ENCODE measurements at places on chromosomes 5 and 9.

- no peak for DNase-seq
Measured at GRCh38 chr5:101653996-101654395, 642.1 kb downstream of the SLCO4C1 start.

DNA sequence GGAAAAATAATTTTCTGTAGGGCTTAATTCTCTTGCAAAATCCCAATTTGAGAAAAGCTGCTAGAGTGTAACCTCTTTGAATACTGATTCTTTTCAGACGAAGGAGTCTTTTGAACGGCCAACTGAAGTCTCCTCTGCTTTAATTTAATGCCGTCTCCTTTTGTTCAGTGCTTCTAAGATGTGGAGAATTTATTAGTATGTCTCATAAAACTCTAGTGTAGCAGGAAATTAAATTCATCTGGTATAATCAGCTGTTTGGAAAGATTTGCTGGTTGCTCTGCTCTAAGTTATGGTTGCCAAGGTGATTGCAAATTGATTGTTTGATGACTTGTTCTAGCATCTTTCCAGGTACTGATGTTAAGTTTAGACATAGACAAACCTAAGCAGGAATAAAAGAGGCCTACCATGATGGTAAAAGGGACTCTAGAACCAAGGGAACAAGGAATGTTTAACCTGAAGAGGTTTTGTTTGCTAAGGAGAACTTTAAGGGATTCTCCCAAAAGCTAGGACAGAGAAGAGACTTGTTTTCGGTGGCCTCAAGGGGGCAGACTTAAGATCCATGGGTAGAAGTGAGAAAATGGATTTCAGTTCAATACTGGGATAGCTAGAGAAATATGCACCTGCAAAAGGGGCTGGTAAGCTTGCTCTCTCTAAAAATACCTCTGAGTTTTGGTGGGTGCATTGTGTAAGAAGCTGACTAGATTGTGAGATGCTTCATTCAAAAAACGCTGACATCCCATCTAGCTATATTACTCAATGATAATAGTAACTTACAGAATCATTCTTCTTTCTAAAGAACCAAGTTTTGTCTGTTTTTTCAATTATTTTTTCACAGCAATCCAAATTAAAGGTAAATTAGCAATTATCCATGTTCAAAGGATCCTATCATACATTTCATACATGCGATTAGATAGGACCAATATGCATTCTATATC, 5.7 kb upstream of the ADRB2 start:
- no peak for DNase-seq

DNA sequence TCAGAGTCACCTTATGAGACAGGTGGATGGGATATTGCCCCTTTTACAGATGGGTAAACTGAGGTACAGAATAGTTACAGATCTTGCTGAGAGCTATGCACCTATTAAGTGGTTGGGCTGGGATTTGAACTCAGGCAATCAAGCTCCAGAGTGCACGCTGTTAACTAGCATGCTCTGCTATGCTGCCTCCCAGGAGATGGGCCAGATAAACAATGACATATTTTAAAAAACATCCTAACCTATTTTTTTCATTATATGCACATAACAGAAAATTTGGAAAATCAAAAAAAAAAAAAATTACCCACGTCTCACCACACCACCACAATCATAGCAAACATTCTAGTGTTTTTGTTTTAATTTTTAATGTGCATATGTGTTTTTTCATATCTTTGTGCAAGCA, 123.4 kb upstream of the STC2 start:
- no peak for DNase-seq

- no peak for DNase-seq
Measured at GRCh38 chr5:56625541-56625940, 189.8 kb upstream of the MAP3K1 start.

DNA sequence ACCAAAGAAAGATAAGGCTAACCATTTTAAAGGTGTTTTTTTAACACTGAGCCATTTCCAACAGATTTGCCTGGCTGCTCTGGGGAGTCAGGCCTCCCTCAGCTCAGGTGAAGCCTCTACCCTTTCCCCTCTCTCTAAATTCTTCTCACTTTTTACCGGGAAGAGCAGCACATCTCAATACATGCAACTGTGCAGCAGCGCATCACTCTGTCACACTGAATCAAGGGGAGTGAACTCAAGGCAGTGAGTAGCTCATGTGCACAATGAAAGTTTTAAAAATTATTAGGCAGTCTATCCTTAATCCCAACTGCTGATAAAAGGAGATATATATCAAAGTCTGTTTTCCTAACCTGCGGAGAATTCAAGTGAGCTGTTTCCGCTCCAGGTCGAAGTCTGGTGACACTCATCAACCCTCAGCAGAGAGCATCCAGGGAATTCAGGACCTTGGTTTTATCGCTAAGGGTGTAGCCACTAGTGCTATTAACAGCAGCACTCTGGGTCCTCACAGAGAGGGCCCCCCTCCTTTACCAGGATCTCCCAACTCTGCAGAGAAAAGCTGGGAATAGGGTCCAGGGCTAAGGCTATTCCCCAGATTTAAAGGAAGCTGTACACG, 1.0 kb downstream of the CEMIP2 start:
- DNase-seq = no peak

GRCh38 chr5:82918311-82919031, 158.7 kb downstream of the TMEM167A start:
- no peak for DNase-seq

DNA sequence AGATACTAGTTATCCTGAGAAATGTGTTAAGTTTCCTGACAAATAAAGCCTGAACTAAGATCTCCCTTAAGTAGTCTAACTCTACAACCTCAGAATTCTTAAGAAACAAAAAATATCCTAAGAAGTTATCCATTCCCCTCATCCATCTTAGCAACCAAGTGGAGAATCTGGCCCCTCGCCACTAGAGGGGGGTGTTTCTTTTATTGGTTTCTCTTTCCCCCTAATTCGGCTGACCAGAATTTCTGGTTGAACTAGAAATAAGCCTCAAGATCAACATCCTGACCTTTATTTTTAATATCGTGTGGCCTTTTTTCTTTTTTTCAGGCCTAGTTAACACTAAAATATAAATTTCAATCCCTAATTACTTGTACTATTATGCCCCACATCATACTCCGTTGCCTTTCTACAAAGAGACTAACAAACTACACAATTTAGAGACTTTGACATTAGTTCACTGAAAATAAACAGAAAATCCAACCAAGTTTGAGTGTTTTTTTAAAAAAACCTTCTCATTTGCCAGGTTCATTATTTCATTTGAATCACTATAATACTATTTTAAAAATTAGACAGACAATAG, 14.3 kb upstream of the NR4A3 start:
- peak; percentile 67 for DNase-seq

DNA sequence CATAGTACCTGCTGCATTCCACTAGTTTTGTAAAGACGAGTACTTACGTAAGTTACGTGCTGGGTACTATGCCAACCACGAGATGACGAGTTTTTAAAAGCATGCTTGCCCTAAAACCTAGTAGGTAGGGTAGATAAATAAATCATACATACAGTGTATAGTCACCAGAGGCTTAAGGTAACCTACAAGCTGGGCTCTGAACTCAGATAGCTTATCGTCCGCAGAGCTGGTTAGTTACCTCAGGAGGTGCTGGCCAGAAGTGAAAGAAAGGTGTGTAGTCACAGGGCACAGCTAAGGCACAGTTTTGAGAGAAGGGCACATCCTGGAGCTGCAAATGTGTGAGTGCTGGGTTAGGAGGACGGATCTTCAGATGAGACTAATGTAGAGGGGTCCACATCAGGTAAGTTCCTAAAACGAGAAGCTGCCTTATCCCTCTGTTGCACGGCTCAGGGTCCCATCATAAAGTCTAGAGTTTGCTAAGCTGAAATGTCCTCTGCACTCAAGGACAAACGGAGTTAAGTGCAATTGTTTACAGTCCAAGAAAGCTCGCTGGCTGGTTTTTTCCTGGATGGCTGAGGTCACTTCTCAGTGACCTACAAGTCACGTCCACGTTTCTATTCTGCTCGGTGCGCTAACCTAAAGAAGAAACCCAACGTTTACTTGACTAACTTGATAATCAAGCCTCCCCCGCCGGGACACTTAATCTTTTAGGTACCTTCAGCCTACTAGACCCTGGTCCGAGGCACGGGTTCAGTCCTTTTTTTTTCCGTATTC, 1.1 kb upstream of the SNX24 start:
- no peak for DNase-seq

- no peak for DNase-seq
Measured at GRCh38 chr9:5879419-5880181, 11.1 kb upstream of the MLANA start.

- no peak for DNase-seq
Measured at GRCh38 chr9:33815781-33816180, 1.2 kb upstream of the UBE2R2 start.

- no peak for DNase-seq
Measured at GRCh38 chr5:178304016-178304415, 71.4 kb upstream of the PHYKPL start.

- no peak for DNase-seq
Measured at GRCh38 chr5:74093561-74093960, 467.6 kb downstream of the ARHGEF28 start.

- DNase-seq = no peak
Measured at GRCh38 chr9:138022121-138022741, 144.6 kb downstream of the CACNA1B start.

DNA sequence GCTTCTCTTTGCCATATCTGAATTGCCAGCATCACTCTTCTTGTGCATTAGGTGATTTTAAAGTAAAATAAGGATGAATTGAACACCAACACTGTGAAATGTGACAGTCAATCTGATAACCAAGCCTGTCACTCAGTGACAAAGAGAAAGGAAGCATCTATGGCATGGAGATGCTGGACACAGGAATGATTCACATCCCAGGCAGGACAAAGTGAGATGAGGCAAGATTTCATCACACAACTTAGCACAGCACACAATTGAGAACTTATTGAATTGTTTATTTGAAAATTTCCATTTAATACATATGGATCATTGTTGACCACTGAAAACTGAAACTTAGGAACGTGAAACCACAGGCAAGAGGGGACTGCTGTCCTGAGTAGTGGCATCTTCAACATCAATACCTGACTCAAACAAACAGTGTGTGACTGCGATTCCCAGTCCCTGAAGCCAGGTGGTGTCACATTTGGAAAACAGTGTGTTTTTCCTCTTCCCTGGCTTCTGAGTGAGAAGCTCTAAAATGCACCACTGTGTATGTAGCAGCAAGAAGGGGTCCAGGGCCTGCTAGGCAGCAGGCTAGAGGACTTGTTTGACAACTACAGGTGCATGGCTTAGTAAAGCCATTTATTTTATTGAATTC, 10.7 kb downstream of the GAPT start:
- DNase-seq = peak; percentile 39

GRCh38 chr5:178115136-178115813, 1.9 kb downstream of the N4BP3 start:
- peak; percentile 1 for DNase-seq

DNA sequence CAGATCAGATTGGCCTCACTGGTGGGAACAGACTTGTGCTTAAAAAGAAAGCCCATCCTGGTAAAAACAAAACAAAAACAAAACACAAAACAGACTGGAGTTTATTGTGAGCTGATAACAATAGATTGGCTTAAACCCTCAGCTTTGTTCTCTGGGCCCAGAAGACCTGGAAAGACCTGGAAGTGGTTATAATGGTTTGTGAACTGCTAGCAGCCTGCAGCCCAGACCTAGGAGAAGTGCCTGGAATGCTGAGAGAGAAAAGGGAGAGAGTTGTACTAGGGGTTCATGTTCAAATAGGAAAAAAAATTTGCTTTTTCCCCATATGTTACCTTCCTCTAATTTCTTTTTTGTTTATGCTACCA, 396.6 kb downstream of the DMAC1 start:
- DNase-seq = no peak

- no peak for DNase-seq
Measured at GRCh38 chr9:73180403-73180802, 28.7 kb downstream of the ANXA1 start.

DNA sequence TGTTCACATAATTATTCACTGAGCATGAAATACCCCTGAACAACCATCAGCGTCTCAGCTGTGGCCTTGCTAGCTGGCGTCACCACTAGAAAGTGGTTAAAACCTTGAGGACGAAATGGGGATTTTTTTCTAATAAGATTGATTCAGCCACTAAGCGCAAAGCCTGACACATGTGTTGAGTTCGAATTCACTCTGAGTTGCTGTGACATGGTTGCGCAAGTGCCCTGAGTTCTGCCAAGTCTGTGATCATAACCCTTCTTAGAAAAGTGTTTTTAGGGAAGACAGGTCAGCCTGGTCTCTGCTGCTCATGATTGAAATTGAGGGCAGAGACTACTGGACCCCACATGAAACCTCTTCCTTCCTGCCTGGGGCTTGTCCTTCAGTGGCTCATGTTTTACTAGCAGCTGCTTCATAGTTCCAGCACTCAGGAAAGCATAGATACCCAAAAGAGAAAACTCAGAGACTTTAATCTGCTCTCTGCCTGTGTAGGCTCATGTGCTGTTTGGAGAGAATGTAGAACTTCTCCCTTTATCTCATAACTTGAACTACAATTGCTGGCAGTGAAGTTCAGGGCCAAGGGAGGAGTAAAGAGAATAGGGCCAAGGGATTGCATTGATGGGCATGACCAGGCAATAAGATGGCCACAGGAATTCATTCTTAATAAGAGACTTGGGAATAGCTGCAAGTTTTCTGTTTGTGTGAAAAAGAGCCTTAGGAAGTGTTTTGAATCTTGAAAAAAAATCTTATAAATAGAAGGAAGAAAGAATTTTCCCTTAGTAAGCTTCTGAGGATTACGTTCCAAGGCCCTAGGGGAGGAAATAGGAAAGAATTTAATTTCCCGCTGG, 66.8 kb upstream of the CXCL14 start:
- no peak for DNase-seq

- DNase-seq = no peak
Measured at GRCh38 chr9:127059765-127060361, 62.6 kb downstream of the ANGPTL2 start.

GRCh38 chr9:129007766-129008468, 20.2 kb downstream of the SH3GLB2 start:
- no peak for DNase-seq

All from CD14-positive monocyte (primary cell).